Activated CD4-positive, alpha-beta memory T cell treated with anti-CD3 and anti-CD28 coated beads for 36 hours (primary cell): ENCODE measurements at places on chromosomes 16 and 17.

GRCh38 chr17:75124041-75124818 lies 7.3 kb downstream of the NT5C start:
- peak; percentile 86 for DNase-seq

- DNase-seq = peak; percentile 52
Measured at GRCh38 chr17:82775001-82775823, 23.3 kb downstream of the TBCD start.

DNA sequence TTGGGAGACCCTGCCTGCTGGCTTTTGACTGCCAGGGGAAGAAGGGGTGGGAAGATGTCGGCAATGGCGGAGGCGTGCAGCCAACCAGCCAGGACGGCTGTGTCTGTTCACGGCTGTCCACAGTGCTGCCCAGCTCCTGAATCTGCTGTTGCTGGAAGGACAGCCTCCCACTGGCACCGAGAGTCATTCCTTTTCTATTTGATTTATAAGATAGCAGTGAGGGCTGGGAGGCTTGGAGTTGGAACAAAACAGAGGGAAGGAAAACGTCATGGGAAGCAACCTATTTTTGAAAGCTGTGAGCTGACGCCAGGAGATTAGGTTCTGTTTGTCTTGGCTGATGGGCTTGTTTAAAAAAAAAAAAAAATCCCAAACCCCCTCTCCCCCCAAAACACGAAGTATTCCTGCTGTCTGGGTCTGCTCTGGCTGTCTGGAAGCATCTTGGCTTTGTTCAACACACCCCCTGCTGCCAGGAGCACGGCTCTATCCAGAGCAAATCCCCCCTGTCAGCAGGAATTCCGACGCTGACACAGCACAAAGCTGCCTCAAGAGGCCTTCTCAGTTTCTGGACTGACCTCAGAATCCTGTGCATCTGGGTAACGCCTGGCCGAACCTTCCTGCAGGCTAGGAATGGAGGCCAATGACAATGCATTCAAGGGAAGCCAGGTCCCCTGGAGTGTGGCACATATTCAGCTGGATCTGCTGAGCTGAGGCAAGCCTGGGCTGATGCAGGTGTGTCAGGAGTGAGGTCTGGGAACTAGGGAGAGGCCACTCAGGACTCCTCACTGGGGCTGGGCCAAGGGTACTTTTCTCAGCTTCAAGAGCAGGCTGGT lies 41.0 kb upstream of the SREBF1 start:
- DNase-seq = no peak

DNA sequence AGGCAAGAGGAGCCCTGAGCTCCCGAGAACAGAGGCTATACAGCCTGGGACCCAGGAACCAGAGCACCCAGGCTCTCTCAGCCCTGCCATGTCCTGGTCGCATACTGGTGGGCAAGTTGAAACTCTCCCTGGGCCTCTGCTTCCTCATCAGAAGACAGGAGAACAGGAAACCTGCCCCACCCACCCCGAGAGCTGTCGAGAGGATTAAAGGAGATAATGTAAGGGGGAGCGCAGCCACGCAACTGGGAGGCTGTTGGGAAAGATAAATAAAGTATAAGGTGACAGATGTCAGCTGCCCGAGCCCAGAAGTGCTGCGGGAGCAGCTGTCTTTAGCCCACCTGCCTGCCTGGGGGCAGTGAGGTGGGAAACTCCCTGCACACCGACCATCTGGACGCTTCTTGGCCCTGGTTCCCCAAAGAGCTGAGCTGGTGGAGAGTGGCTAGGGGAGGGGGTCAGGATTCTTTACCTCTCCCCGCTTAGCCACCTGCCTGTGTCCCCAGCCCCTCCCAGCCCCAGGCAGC lies 6.8 kb downstream of the KIF19 start:
- DNase-seq = no peak

- DNase-seq = peak; percentile 88
Measured at GRCh38 chr17:29567554-29568330, 759 bp upstream of the TP53I13 start.

GRCh38 chr16:69410219-69410990 lies 14.0 kb upstream of the CYB5B start:
- no peak for DNase-seq

GRCh38 chr17:56031636-56032035 lies 121.6 kb upstream of the ANKFN1 start:
- no peak for DNase-seq

DNA sequence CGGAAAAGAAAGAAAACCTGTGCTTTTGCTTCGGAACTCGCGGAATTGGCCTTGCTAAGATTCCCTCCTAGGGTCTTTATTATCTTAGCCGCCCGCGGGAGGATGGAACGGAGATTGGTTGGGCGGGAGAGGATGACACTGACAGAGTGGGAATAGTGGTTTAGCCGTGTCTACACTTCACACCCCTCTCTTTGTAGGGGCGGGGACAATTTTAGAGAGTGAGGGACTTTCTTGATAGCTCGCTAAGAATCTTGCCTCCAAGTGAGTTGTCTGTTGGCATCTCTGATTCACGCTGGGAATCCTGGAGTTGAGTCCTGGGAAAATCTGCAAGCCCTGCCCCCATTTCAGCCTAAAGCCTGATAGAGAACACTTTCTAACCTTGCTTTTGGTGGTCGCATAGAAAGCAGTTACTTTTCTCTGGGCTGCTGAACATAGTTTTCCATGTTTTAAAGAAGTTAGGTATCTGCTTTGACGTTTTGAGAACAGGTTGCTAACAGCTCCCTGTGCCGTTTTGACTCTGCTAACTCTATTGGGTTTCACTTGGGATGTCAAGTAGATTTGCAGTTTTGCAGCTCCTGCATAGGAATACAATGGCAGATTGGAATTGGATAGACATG lies 697 bp downstream of the NOL11 start:
- DNase-seq = peak; percentile 52

DNA sequence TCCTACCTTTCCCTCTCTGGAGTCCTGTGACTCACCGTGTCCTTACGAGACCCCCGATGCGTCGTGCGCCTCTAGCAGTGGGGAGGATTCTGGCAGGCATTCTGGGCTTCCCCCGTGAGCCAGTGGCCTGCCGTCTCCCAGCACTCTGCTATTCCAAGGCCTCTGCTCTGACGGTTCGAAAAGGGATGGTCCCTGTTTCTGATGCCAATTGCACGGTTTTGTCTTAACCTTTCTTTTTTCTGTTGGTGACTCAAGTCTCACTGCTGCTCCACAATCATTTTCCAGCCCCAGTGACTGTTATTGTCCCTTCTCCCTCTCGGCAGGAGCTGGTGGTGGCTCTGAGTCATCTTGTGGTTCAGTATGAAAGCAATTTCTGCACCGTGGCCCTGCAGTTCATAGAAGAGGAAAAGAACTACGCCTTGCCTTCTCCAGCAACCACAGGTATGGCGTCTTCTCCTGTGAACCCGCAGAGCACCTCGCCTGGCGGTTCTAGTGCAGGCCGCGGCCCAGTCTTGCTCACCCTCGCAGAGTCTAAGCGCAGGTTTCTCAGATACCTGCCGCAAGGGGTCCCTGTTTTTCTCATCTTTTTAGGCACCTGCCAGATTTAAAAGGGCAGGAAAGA lies 100.1 kb upstream of the CHMP6 start:
- DNase-seq = peak; percentile 91

DNA sequence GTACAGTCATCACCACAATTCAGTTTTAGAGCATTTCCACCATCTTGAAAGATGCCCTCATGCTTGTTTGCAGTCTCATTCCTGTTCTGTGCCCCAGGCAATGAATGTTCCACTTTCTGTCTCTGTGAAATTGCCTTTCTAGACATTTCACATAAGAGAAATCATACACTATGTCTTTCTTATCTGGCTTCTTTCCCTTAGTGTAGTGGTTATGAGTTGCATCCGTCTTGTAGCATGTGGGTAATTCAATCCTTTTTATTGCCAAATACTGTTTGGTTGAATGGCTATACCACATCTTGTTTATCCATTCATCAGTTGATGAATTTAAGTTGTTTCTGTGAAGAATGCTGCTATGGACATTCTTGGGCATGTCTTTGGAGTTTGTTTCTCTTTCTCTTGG lies 132.5 kb upstream of the PLCG2 start:
- no peak for DNase-seq

- no peak for DNase-seq
Measured at GRCh38 chr16:72895951-72896350, 152.0 kb downstream of the ZFHX3 start.

GRCh38 chr17:42578282-42578869 lies 847 bp upstream of the PSMC3IP start:
- DNase-seq = peak; percentile 86

DNA sequence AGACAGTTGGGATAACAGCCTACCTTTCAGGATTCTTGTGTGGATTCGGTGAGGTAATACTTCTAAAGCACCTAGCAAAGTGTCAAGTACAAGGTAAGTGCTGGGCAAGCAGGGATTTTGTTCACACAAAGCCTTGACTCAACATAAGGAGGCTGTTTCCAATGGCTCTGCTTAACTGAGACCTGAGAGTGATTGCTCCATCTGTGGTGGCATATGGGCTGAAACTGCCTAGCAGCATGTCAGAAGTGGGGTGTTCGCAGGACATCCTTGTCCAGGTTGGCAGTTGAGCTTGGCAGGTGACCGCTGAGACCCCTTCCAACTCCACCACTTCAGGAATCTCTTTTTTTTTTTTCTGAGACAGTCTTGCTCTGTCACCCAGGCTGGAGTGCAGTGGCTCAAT lies 19.8 kb downstream of the IL4R start:
- DNase-seq = no peak

GRCh38 chr16:79082970-79083369 lies 517.6 kb downstream of the MAF start:
- DNase-seq = peak; percentile 61

DNA sequence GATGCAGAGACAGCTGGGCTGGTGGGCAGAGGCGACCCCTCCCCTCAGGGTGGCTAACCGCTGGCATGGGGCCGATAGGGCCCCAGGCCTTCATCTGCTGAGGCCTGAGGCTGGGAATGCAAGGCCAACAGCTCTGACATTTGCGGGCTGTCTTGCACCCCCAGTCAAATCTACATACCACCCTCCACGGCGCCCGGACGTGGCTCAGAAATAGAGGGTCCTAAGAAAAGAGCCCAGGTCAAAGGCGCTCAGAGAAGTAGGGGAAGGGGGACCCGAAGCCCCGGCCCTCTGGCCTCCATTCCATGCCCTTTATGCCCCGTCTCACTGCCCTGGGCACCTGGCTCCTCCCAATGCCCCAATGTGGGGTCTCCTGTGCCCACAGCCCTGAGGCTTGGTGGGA lies 142.3 kb downstream of the C16orf78 start:
- no peak for DNase-seq

GRCh38 chr16:17437127-17437720 lies 33.5 kb downstream of the XYLT1 start:
- no peak for DNase-seq

GRCh38 chr16:80667925-80668324 lies 127.1 kb downstream of the DYNLRB2 start:
- DNase-seq = no peak

- DNase-seq = no peak
Measured at GRCh38 chr17:66135896-66136295, 56.0 kb downstream of the CEP112 start.

DNA sequence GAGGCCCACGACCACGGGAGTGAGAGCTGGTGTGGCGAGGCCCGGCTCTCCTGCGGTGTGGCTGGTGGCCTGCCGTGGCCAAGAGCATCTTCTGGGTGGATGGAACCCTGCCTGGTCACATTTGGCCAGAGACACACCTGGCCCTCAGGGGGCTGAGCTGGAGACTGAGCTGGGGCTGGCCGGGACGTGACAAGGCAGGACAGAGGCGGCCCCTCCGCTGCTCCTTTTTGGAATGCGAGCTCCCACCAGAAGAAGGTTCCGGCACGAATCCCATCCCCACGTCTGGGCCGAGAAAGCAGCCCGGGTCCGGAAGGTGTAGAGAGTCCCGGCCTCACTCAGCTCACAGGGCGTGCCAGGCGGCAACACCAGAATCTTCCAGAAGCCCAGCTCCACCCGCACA lies 26.0 kb upstream of the CHMP6 start:
- no peak for DNase-seq

DNA sequence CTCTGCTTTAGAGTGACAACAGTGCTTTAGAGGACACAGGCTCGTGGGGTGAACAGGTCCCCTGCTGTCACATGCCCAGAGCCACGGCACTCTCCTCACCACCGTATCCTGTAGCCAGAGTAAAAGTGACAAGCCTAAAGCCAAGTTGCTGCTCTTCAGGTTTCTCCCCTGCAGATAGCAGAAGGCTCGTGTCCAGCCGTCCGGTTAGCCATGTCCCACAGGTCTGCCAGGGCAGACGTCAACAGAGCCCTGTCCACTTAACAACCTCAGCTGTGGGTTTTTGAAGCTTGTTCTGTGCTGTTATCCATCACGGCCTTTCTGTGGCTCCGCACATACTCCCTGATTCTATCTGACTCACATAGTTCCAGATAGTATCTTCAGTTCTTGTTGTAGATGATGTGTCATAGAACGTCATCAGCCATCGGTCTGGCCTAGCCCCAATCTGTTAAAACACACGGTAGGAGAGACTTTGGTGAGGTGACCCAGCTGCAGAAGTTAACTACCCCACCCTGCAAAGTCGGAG lies 100.7 kb downstream of the SOCS1 start:
- peak; percentile 45 for DNase-seq

- no peak for DNase-seq
Measured at GRCh38 chr17:19378416-19379360, at the start of gene MAPK7. Gene MAPK7, plus strand, starts transcription at chr17:19378498. Its CDS starts 403 bp downstream, at chr17:19378901.

- DNase-seq = no peak
Measured at GRCh38 chr17:1035546-1036170, 38.7 kb downstream of the TIMM22 start.

GRCh38 chr17:50947782-50948543 lies 81.8 kb upstream of the TOB1 start:
- DNase-seq = no peak

- DNase-seq = no peak
Measured at GRCh38 chr17:18122990-18123753, 14.6 kb downstream of the MYO15A start.

DNA sequence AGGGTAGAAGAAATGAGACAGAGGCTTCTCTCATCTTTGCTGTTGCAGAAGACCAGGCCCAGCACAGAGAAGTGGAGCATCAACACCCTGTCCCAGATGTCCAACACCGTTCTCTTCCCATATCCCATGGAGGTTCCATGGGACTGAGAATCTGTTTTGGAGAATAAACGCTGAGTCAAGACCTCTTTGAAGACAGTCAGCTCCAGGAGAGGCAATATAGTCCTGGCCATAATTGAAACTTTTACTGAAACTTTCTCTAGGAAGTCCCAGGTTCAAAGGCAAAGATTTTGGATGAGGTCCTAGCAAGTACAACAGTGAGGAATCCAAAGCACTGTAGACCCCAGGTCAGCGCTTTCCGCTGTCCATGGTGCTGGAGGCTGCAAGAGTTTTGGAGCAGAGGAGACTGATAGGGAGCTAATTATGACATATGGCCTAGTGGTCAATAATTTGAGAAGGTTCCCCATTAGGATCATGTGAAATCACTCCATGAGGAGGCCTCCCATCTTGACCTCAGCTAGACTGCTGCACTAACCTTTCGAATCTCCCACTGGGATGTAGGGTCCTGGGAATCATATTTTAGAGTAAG lies 36.0 kb downstream of the OSBPL7 start:
- peak; percentile 57 for DNase-seq

GRCh38 chr17:27870345-27870744 lies 22.8 kb downstream of the LYRM9 start:
- DNase-seq = no peak

DNA sequence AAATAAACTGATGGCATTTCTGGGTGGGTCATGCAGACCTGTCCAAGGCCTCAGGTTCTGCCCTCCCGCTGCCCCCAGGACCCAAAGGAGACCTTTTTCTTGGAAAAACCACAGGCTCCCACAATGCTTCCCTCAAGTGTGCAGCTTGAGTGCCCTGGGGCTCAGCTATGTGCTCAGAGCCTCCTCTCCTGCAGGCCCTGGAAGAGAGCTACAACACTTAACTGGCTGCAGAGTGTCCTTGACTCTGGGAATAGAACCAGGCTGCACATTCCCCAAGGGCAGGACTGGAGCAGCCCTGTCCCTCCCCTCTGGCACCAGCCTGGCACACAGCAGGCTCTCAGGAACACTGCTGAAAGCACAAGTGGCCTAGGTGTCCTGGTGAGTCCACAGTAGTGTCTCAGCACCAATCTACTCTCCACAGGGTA lies 4.8 kb upstream of the SREBF1 start:
- DNase-seq = no peak
